Activated CD4-positive, alpha-beta memory T cell treated with anti-CD3 and anti-CD28 coated beads for 36 hours (primary cell): ENCODE measurements at places on chromosomes 12 and 14. TPM values are rescaled to one million over a fixed set of nuclear protein-coding genes. Genes with fewer than 3 reads are reported as not detected.
A peak's percentile ranks its signal among the peaks of the same experiment; 100 is the strongest.

The SERPINA12 gene
- total RNA-seq = not detected

DNA sequence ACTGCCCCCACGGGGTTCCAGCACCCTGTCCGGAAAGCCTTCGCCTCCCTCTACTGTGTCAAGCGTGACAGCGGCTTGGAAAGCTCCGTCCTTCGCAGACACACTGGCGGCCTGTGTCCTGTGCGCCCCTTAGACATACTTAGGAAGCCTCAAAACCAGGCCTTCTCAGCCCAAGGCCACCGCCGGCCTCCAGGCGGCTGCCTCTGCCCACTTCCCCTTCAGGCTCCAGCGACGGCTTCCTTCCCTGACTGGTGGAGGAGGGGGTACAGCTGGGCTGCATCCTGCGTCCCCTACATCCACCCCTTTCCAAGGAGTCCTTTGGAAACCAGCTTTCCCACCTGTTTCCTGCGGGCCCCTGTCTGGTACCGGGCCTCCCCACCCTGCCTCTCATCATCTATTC, 2.5 kb upstream of the CACNA2D4 start:
- DNase-seq = no peak

The DPPA3 gene
- total RNA-seq = not detected

- no peak for DNase-seq
Observed at GRCh38 chr12:70549340-70550179, 87.7 kb downstream of the PTPRB start.

- DNase-seq = no peak
Observed at GRCh38 chr12:57188090-57188425, 28.5 kb upstream of the NXPH4 start.

- no peak for DNase-seq
Observed at GRCh38 chr12:95424271-95424994, 49.5 kb upstream of the METAP2 start.

The TAS2R9 gene
- not detected for total RNA-seq

- DNase-seq = no peak
Observed at GRCh38 chr12:5518584-5519365, 86.9 kb downstream of the NTF3 start.

DNA sequence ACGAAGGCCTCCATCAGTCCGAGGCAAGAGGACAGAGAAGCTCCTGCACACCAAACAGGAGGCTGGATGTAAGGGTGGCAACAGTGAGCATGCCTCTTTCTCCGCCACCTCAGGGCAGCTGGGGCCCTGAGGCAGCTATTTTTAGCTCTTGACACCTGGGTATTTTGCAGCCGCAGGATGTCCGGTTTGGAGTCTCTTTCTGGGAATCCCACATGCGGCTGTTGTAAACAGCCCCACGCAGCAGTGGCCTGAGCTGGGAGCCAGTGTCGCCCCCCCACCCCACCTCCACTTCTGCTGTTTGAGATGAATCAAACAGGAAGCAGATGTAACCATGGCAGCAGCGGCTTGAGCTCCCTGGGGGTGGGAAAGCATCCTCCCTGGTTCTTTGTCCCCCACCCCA, 11.7 kb downstream of the HDAC7 start:
- peak; percentile 95 for DNase-seq
